Left kidney (tissue), 8 donors: ENCODE measurements at places on chromosomes 16 and 17. TPM values are rescaled to one million over a fixed set of nuclear protein-coding genes. Genes with fewer than 3 reads are reported as not detected.

The RAMP2 gene
- 70.0 TPM for polyA plus RNA-seq

The MGRN1 gene
- 49.1 TPM for polyA plus RNA-seq

The TSPOAP1 gene
- polyA plus RNA-seq: 62.3 TPM

The KRT27 gene
- not detected for polyA plus RNA-seq

The EPX gene
- polyA plus RNA-seq: 0.90 TPM

The HOXB1 gene
- polyA plus RNA-seq: 0.38 TPM
